ENCODE measurements at places on chromosomes 2 and 18.

DNA sequence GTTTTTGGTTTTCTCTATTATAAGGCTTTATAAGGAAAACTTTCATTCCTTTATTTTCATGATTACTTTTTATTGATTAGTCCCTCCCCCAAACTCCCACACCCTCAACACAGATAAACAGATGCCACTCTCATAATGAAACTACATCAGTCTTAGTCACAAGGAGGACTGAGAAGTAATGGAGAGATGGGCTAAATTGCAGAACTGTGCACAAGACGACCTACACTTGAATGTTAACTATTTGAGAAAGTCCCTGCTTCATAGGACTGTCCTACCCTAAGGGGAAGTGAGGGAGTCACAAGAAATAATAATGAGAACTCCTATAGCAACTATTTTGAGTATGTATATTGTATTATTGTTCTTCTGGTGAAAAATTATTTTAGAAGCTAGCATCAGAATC is 360.8 kb downstream of the RBM43 start:
- no peak for DNase-seq

- no peak for DNase-seq
Measured at GRCh38 chr2:160076241-160076640, 13.8 kb upstream of the PLA2R1 start.

DNA sequence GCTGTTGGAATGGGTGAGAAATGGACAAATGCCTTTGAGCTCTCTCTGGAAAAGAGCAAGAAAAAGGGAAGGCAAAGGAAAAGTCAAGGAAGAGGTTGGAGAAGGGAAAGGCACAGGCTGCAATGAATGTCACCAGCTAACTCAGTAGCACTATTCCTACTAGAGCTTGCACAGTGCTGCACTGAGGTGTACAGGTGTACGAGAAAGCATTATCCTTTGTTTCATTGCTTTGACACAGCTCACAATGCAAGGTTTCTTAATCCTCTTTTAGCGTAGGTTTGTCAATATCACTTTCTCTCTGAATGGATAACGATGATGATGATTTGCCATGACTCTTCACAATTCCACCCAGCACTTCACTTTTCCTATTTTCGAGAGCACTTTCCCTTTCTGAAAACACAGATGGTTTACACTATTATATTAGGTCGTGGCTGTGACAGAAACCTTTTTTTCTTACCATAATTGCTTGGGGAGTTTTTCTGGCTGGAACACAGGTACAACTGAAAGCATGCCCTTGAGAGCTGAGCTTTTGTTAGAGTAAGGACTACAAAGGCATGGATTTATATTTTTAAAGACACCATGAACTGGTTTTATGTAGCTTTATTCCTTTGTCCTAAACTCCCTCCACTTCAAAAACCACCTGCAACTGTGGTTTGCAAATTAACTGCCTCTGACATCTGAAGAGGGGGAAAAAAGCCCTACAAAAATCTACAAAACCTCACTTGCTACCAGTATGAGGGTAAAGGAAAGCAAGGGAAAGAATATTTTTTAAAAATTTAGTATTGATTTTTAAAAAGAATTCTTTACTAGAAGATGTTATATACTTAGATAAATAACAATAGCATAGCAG is 265.5 kb downstream of the TGIF1 start:
- DNase-seq = no peak

- no peak for DNase-seq
Measured at GRCh38 chr2:238853721-238854120, 5.8 kb downstream of the TWIST2 start.

GRCh38 chr2:214484239-214484638 is 73.4 kb downstream of the VWC2L start:
- DNase-seq = no peak

DNA sequence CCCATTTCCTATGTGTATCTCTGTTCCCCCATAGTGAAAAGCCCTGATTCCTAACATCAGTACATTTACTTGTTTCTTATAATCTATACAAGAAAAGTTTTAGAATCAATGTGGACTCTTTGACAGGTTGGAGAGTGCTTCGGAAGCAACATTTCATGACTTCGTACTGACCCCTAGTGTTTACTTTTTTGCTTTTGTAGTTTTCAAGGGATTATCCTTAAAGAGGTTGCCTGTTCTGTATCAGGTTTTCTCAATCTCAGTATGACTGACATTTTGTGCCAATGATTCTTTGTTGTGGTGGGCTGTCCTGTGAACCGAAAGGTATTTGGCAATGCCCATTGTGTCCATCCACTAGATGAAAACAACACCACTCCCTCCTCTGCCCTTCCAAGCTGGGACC is 43.3 kb upstream of the SERPINB2 start:
- no peak for DNase-seq
